ENCODE measurements at places on chromosomes 2 and 18.

DNA sequence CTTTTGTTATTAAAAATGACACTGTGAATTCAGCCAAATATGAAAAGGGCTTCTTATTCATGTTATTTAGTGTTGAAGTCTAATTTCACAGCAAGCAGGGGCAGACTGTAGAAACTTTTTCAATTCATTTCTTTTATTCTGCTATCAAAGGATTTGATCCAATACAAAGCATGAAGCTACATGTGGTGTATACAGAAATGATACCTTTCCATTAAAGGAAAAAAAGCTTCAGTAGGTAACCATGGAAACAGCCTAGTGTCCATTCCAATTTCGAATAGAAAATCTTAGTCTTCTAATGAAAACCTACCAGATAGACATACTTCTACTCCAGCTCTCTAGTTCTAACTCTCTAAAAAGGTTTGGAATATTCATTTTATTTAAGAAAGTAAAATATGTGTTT lies 276.2 kb upstream of the KCNJ3 start:
- DNase-seq: no peak

- DNase-seq: no peak
These were observed 845.9 kb upstream of the ID2 start for GRCh38 chr2:7835693-7836680.

- no peak for DNase-seq
These were observed 147.6 kb upstream of the SMAD7 start for GRCh38 chr18:49098386-49098785.

GRCh38 chr2:54364409-54364808 lies 91.7 kb upstream of the SPTBN1 start:
- DNase-seq: no peak

- no peak for DNase-seq
These were observed 99.4 kb downstream of the TFCP2L1 start for GRCh38 chr2:121185571-121186074.
